Left ventricle myocardium inferior (tissue), 1 donor: ENCODE measurements at places on chromosomes 4 and X. TPM values are rescaled to one million over a fixed set of nuclear protein-coding genes. Genes with fewer than 3 reads are reported as not detected.

The KCND1 gene
- 0.30 TPM for total RNA-seq

The RRH gene
- 0.19 TPM for total RNA-seq

The SPANXB1 gene
- not detected for total RNA-seq

GRCh38 chr4:52956691-52957090 is 94.6 kb downstream of the RASL11B start:
- no peak for DNase-seq
- no peaks in the 10 kb centered on the region for H3K36me3 ChIP-seq
- no peak overlapping the region for H3K4me3 ChIP-seq

- no peaks in the 10 kb centered on the region for H3K27me3 ChIP-seq
- H3K36me3 ChIP-seq: peaks cover 74% of the 10 kb centered on the region
- no peak overlapping the region for H3K27ac ChIP-seq
- H3K4me1 ChIP-seq: peaks cover 28% of the 10 kb centered on the region
- no peak for DNase-seq
- no peak overlapping the region for H3K4me3 ChIP-seq
These were observed 23.5 kb downstream of the CD99 start for GRCh38 chrX:2714551-2714950.
